T-helper 17 cell (primary cell): ENCODE measurements at places on chromosomes 12 and 14. TPM values are rescaled to one million over a fixed set of nuclear protein-coding genes. Genes with fewer than 3 reads are reported as not detected.

DNA sequence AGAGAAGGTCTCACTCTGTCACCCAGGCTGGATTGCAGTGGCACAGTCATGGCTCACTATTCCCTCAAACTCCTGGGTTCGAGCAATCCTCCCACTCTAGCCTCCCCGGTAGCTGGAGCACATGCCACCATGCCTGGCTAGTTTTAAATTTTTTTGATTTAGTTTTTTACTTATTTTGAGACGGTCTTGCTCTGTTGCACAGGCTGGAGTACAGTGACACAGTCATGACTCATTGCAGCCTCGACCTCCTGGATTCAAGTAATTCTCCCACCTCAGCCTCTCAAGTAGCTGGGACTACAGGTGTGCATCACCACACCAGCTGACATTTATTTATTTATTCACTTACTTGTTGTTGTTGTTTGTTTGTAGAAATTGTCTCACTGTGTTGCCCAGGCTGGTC lies 22.2 kb upstream of the DIP2B start:
- H3K27me3 ChIP-seq: no peaks in the 10 kb centered on the region
- no peaks in the 10 kb centered on the region for H3K36me3 ChIP-seq
- no peak overlapping the region for H3K4me3 ChIP-seq
- no peak for DNase-seq
- no peak overlapping the region for H3K27ac ChIP-seq
- H3K4me1 ChIP-seq: no peaks in the 10 kb centered on the region

DNA sequence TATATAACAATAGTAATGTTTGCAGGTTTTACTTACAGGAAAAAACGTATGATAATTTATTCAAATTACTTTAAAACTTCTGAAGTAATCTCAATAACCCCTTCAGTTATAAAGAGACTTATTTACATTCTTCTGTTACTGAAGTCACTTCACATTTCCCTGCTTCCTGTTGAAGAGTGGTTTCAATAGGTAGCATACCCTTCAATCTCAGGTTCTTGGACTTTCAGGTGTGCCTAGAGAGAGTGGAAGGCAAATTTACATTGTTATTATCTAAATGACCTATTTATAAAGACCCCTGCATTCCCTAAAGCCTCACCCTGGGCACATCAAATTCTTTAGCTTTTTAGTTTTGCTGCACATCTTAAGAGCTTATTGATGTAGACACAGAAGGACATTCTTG lies 137.6 kb upstream of the AEBP2 start:
- H3K4me3 ChIP-seq: no peak overlapping the region
- no peak for DNase-seq
- H3K27ac ChIP-seq: no peak overlapping the region
- H3K4me1 ChIP-seq: no peaks in the 10 kb centered on the region
- no peaks in the 10 kb centered on the region for H3K27me3 ChIP-seq
- H3K36me3 ChIP-seq: peaks cover 5% of the 10 kb centered on the region

DNA sequence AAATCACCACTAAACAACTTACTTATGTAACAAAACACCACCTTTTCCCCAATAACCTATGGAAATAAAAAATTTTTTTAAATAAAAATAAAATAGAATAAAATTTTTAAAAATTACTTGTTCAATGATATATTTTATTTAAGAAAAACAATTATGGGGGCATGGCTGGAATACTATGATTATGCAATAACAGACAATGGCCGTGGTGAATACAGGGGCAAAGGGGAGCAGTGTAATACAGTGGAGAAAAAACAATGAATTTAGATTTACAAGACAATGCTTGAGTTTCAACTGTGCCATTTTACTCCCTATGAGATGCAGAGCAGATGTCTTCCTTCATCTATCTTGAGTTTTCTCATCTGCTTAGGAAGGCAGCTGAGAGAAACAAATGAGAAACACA lies 72.9 kb downstream of the BLTP3B start:
- H3K36me3 ChIP-seq: peaks cover 13% of the 10 kb centered on the region
- no peaks in the 10 kb centered on the region for H3K4me1 ChIP-seq
- no peaks in the 10 kb centered on the region for H3K27me3 ChIP-seq

DNA sequence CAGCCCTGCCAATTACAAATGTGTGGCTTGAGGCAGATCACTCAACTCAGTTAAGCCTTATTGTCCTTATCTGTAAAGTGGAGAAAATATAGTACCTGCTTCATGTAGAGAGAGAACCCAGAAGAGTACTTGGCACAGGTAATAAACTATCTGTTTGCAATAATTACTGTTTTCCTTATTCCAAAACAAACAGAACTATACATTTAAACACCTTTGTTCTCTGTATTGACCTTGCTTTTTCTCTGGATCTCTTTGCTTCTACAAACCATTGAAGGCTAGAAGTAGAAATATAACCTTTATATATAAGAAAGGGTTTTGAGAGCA lies 70.8 kb upstream of the SRSF5 start:
- H3K36me3 ChIP-seq: no peaks in the 10 kb centered on the region
- no peaks in the 10 kb centered on the region for H3K27me3 ChIP-seq
- peak overlapping the region; percentile 68 for H3K27ac ChIP-seq
- no peak overlapping the region for H3K4me3 ChIP-seq
- peaks cover 68% of the 10 kb centered on the region for H3K4me1 ChIP-seq
- DNase-seq: no peak

DNA sequence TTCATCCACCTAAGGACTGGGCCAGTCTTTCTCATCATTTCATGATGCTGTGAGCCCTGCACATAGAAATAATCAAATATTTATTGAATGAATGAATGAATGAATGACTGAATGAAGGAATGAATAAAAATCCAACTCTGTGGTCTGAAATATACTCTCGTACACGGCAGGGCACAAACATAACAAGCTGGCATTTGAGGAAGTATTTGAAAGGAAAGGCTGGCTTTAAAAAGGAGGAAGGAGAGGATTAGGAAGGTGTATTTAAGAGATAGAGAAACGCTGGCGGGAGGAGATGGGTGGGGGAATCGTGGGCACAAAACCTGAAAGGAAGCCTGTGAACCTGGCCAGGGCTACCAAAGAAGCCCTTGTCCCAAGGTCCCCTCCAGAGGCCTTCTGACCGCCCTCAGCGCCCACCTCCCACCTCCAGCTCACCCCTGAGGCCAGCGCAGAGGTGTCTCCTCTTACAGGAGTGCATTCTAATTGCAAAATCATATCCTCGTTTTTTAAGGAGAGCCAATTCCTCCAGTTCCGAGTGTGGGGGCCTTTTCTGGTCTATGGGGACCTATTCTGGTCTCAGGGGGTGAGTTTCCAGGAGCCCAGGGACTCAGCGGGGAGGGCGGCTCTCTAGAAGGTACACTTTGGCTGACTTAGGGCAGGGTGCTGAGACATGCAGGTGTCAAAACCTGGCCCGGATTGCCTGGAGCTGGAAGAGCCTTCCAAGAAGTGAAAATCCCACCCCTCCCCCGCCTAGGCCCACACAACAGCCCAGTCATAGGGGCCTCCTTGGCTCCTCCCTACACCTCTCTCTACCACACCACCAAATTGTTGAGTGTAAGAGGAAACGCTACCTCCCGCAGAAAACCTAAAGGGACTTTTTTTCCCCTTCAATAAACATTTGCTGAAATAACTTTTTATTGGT lies 8.7 kb upstream of the JDP2 start:
- no peaks in the 10 kb centered on the region for H3K36me3 ChIP-seq
- no peak for DNase-seq
- peak overlapping the region; percentile 37 for H3K27ac ChIP-seq
- H3K4me3 ChIP-seq: no peak overlapping the region
- peaks cover 9% of the 10 kb centered on the region for H3K4me1 ChIP-seq

DNA sequence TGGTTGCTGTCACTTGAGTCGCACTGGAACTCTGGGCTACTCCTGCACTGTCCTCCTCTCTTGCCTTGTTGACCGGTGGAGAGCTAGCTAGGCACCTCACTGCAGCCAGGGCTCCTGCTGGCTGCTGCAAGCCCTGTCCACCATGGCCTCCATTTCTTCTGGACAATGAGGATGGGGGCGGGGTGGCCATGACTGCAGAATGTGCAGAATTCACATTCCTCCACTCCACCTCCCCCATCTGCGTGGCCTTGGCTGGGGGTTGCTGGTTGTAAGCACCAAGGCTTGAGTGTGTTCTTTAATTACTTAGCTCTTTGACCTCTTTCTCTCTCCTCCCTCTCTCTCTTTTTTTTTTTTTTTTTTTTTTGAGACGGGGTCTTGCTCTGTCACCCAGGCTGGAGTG lies 248.5 kb downstream of the PCNX1 start:
- no peak overlapping the region for H3K27ac ChIP-seq
- H3K4me1 ChIP-seq: no peaks in the 10 kb centered on the region
- no peak for DNase-seq
- H3K27me3 ChIP-seq: peaks cover 6% of the 10 kb centered on the region
- H3K4me3 ChIP-seq: no peak overlapping the region

The RPGRIP1 gene
- not detected for total RNA-seq

The BICDL1 gene
- 135 TPM for total RNA-seq

DNA sequence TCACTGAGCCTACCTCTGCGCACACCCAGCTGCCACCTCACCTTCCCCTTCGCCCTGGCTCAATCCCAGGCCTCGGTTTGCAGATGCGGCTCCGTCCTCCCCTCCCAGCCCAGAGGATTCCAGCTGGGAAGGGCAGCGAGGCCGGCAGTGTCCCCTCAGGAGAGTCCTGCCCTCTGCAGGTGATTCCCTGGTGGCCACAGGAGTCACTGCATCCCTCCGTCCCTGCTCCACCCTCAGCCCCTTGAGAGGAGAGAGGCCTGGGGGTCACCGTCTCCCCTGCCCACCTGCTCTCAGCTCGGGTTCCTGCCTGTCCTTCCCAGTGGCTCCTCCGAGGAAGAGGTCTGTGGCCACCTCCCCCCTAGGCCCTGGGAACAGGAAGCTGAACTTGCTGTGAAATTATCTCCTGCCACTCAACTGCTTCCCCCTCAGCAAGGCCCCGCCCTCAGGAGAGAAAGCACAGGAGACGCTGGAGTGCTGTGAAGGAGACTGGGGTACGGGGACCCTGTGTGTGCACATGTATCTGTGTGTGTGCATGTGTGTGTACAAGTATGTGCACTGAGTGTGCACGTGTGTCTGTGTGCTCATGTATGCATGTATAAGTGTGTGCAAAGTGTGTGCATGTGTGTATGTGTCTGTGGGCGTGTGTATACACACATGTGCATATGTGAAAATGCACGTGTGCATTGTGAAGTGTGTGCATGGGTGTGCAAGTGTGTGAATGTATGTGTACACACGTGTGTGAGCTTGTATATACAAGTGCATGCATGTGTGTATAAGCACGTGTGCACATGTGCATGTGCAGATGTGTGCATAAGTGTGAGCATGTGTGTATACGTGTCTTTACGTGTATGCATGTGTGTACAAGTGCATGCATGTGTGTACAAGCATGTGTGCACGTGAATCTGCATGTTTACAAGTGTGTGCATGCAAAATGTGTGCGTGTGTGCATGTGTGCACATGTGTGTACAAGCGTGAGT lies 13.2 kb upstream of the GALNT9 start:
- H3K4me3 ChIP-seq: no peak overlapping the region
- H3K36me3 ChIP-seq: no peaks in the 10 kb centered on the region
- peaks cover 10% of the 10 kb centered on the region for H3K4me1 ChIP-seq
- H3K27me3 ChIP-seq: peaks cover 13% of the 10 kb centered on the region
